ENCODE measurements at places on chromosomes 6 and 20.

DNA sequence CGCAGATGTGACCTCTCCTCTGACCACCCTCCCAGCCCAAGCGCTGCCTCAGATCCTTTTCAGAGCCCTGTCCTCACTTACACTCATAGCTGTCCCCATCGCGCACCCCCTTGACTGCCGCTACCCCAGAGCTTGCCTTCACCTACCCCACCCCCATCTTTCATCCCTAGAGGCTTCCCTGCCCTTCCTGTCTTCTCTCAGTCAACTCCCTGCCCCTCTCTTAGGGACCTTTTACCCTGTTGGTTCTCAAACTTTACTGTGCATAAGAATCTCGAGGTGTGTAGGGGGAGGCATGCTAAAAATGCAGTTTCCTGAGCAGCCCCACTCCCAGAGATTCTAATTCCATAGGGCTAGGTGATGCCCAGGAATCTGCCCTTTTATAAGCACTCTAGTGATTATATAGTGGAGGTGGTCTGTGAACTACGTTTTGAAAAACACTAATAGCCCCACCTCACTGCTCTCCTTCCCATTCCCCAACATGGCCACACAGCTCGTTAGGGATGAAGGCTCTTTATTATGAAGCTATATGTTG lies 725 bp downstream of the TM9SF4 start:
- DNase-seq, result no peak

- no peak for DNase-seq
Measured at GRCh38 chr6:83633149-83633548, 75.8 kb downstream of the SNAP91 start.

- DNase-seq, result no peak
Measured at GRCh38 chr20:6626805-6627204, 140.7 kb upstream of the BMP2 start.

- no peak for DNase-seq
Measured at GRCh38 chr6:11650025-11650696, 112.6 kb downstream of the TMEM170B start.

DNA sequence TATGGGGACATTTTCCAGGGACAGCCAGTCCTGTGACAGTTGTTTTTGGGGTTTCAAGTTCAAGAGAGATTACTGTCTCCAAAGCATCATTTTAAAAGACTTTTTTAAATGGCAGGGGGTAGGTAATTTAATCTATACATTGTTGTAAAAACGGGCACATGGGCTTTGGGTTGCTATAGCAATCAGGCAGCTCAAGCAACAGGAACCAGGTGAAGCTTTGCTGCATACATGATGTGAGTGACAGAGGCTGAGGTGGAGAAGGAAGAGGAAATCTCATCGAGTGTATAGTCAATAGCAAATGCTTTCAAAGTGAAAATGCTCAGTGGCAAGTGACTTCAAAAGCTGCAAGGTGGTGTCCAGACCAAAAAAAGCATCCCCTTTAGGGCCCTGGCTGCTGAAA lies 277.4 kb upstream of the JAG1 start:
- no peak for DNase-seq

GRCh38 chr20:34262488-34263288 lies 21.5 kb downstream of the ASIP start:
- no peak for DNase-seq

- no peak for DNase-seq
Measured at GRCh38 chr6:135665935-135666334, 168.4 kb upstream of the AHI1 start.

DNA sequence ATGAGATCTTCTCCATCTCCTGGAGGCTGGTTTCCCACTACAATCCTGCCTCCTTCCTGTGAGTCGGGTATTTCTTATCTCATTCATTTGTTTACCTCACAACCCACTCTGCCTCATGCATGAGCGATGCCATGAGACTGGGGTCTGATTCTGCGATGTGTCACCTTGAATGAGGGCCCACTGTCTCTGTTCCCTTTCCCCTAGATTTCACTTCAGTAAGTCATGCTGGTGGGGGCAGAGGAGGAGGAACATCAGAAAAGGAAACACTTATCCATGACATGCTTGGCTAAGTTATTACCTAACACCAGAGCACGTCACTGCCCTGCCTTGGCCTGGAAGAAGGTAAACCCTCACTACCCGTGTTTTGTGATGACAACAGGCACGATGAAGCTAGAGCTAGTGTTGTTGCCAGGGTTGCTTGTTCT lies 337.4 kb upstream of the PRDM1 start:
- DNase-seq, result no peak
